ENCODE measurements at places on chromosomes 7 and 10.

GRCh38 chr7:151231080-151231479 is 1.2 kb upstream of the CHPF2 start:
- no peak for DNase-seq

DNA sequence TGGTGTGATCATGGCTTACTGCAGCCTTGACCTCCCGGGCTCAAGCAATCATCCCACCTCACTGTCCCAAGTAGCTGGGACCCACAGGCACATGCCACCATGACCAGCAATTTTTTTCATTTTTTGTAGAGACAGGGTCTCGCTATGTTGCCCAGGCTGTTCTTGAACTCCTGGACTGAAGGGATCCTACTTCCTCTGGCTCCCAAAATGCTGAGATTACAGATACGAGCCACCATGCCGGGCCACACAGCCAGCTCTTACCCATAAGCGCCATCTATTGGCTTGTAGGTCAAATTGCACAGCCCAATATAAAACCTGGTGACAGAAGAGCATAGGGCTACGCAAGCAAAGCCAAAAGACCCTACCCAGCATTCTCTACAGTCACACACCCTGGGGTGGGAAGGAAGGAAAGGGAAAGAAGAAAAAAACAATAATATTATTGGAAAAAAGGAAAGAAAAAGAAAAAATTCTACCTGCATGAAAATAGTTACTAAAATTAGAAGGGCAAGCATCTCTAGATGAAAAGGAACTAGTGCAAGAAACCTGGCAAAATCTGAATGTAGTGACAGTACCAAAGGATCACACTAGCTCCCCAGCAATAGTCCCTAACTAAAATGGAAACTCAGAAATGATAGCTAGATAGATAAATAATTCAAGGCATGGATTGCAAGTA is 29.4 kb upstream of the AMPH start:
- DNase-seq, result peak; percentile 66

DNA sequence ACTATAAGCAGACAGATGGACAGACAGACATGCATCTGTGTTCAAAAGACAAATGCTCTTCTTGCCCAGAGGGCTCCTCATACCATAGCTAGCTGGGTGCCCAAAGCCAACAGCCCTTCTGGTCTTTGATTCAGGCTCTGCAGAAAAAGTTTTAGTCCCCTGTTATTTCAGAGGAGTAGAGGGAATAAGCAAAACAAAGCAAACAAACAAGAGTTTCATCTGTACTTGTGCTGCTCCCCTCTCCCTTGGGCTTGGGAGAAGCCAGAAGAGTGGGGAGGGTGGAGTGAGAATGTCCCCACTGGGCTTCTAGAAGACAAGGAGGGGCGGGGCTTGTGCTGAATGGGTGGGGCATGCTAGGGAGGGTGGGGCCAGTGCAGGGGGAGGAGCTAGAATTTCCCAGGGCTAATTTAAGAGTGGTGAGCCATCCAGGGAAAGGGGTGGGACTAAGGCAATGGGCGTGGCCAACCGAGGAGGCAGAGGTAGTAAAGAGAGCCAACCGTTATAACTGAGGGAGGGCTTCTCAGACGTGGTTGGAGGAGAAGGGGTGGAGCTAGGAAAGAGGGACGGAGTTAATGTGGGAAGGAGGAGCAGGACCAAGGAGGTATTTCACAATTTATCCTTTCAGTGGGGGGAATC is 101.2 kb upstream of the MGMT start:
- DNase-seq, result no peak

DNA sequence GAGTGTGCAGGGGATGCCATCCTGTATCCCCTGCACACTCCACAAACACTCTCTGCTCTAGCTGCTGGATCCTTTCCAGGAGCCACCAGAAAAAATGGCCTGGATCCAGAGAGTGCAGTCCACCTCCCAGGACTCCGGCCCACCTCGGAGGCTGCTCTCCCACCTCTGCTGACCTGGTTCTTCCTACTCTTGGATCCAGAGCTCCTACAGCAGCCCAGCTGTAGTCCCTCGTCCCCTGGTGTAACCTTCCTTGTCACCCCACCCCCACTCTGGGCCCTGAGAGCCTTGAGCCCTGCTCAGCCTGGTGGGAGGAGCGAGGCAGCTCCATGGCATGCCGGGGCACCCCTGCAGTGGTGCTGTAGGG is 54.4 kb downstream of the GOLGA7B start:
- DNase-seq, result no peak

DNA sequence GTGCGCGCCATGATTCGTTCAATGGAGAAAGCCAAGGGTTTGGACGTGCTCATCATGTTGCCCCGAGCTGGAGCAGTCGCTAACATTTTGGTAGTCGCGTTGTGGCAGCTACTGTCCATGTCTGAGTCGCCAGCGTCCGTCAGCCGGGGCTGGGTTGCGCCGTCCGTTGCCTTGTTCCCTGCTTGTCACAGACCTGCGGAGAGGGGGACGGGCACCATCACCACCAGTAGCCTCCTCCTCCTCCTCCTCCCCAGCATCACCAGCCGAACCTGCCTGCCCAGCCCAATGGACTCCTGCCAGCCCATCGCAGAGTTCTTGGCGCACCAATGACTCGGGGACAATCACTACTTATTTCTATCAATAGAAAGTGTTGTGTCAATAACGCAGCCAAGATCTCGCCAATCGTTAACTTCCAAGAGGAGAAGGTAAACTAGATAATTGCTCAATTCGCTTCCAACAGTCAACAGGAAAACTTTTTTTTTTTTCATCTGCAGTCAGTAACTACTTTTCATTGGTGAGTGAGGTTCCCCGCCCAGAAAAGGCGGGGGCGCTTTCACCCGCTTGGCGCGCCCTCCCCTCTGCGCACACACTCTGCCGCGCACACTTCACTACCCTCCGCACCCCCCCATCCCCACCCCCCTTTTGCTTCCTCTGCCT is at the start of gene FEZF1:
Gene FEZF1 (minus strand): TSS at position 432 of the 657 bp plus-strand sequence. CDS start 313 bp downstream, at position 119.
- peak; percentile 72 for DNase-seq

- no peak for DNase-seq
Observed at GRCh38 chr10:80324086-80324485, 32.5 kb downstream of the DYDC1 start.

DNA sequence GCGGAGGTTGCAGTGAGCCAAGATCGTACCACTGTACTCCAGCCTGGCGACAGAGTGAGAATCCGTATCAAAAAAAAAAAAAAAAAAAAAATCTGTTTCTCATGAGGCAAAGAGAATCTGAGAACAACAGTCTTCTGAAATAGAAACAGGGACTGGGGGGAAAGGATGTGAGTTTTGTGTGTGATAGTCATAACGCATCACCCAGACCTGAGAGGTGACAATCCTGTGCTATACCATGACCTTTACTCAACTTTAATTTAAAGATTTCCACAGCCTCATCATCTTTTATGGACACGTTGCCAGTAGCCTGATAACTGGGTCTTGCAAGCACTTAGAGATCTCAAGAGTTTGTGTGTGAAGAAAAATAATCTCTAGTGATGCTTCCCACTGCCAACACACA is 2.3 kb downstream of the ATXN7L1 start:
- no peak for DNase-seq

DNA sequence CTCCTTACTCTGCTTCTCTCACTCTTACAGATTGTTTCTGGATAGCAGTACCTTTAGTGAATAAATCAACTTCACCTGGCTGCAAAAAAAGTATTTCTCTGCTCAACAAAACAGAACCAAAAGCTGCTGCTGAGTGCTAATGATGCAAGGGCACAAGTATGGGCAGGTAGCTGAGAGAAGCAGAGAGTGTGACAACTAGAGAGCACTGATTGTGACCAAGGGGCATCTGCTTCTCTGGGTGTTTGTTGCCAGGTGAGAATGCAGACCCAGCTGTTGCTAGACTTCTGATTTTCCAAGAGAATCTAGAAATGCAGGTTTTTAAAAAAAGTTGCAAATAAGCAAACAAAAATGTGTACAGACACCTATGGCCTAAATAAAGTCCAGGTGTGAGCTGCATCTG is 25.3 kb upstream of the PPIF start:
- no peak for DNase-seq

DNA sequence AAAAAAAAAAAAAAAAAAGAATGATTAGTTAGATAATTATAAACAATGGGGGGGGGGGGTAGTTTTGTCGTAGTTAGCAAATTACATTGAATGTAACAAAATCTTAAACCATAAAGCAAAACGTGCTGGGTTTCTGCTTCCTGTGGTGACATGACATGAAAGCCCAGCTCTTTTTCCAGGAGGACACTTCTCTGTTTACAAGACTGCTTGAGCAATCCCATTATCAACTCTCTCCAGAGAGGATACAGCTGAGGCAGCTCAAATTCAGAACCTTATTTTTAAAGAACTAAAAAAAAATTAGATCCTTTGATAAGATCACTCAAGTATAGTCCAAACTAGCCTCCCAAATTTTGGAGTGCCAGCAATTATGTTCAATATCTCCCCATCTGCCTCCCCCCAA is 58.6 kb downstream of the ADRB1 start:
- DNase-seq, result no peak

DNA sequence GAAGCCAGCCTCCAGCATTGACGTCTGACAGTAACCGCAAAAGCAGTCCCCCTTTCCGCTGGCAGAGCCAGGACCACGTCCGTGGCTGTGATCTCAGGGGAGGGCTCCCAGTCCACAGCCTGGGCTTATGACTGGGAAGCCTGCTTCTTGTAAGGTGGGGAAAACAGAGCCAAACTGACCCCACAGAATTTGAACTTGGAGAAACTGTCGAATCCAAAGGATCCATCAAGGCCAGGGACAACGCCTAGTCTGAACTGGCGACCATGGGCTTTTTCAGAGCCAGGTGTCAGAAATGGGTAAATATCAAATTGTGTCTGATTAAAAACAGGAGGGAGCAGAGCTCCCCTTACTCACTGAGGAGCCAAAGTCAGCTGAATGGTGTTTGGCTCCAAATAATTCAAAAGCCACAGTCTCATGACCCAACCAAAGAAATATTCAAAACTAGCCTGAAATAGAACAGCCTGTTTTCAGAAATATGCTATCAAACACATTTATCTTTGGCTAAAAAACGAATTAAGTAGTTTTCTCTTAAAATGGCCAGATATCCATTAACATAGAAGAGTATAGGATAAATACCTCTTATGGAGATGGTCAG is 751.4 kb upstream of the GALNT17 start:
- no peak for DNase-seq

DNA sequence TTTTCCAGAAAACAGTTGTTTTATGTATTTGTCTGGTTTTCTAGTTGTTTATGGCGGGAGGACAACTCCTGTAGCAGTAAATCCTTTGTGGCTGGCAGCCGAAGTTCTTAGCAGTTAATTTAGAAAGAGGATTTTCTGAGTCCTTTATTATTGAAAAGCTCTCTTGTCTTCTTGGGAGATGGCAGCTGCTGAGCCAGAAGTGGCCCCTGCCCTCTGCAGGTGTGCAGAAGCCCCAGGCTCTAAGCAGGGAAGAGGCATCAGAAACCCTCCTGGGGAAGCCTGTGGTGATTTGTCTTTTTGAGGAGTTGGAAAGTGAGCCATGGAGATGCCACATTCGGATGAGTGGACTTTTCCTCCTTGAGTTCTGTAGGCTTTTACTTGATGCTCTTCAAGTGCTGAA is 106.3 kb downstream of the GLRX3 start:
- no peak for DNase-seq

GRCh38 chr10:7337431-7338171 is 73.2 kb downstream of the SFMBT2 start:
- no peak for DNase-seq

- no peak for DNase-seq
Observed at GRCh38 chr7:41886262-41886900, 183.5 kb upstream of the INHBA start.

DNA sequence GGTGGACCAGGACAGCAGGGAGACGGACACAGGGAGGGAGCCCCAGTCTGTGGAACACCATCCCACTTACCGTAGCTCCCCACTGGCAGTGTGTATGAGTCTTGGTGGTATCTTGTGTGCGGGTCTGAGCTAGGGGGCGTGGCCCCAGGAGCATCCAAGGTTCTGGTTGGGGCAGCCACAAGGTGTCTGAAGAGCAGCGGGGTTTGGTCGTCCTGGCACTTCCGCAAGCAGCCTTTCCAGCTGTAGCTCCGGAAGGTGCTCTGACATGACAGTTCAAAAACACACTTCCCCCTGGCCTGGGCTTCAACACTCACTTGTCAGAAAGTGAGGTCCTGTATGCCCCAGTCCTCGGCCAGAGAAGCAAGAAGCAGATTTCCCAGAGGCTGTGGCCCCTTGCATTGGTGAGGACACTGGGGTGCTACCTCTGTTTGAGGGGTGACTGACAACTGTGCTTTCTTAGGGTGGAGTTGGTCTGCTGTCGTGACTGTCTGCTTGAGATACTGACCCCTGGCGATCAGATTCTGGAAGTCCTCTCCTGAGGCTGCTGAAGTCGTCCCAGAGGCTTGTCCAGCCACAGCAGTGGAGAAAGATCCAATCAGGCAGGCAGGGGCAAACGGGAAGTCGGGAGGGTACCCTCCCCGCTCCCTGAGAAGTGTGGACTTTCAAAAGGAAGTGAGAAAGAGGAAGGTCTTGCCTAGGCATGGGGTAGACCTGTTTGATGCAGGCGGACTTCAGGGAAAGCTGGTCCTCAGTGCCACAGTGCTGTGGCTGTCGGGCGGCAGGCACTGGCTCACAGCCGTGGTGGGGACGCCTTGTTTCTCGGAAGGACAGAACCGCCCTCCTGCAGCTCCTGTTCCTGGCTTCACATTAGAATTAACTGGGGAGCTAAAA is 51.4 kb upstream of the PFKFB3 start:
- no peak for DNase-seq

- DNase-seq, result no peak
Observed at GRCh38 chr7:96400518-96400917, 78.6 kb upstream of the SLC25A13 start.

DNA sequence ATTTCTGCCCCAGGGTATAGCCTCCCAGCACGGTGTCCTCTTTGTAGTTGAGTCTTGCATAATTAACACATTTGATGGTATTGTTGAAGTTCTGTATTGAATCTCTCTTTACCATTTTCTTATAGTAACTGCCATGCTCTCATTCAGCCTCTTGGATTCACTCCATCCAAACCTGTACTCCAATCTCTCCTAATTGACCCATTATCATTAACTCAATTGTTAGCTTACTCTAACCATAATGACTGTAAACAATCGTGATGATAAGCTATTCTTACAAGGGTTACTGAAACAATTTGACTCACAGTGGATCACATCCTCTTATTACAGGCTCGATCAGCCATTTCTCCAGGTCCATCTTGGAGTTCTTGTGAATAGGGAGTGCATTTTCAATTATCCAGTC is 191.9 kb upstream of the AGK start:
- DNase-seq, result peak; percentile 87
